ENCODE measurements at places on chromosomes 12 and 14.
A peak's percentile ranks its signal among the peaks of the same experiment; 100 is the strongest.

DNA sequence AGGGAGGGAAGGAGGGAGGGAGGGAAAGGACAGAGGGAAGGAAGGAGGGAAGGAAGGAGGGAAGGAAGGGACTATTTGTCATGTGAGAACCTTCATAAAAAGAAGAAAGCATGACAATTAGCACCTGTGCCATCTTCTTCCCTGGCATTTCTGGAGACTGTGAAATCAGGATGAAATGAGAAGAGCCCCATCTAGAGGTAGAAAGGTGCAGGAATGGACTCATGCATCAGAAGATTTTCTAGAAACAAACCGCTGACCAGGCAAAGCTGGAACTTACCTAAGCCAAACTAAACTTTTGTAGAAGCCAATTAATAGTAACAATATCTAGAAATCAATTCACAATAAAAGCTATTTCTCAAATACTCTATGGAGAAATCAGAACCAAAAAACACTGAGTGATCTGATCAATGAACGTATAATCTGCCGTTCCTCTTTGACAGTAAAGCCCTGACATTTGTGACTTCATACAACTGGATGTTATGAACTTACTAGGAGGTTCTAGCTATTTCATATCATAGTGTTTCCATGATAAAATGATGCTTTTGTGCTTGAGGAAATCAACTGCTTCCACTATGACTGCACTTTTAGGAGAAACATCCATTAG, 24.4 kb upstream of the CRACR2A start:
- DNase-seq, result peak; percentile 100

GRCh38 chr12:54053751-54054741, at the start of gene HOXC4:
Gene HOXC4 (plus strand): TSS chr12:54053835. CDS start chr12:54053923, 88 bp downstream.
- DNase-seq, result peak; percentile 26

GRCh38 chr14:65972891-65973290, 513.3 kb upstream of the CCDC196 start:
- no peak for DNase-seq

- DNase-seq, result no peak
Observed at GRCh38 chr12:51222461-51222860, 4.6 kb upstream of the POU6F1 start.

- DNase-seq, result no peak
Observed at GRCh38 chr14:73823339-73823885, 28.2 kb upstream of the PTGR2 start.

GRCh38 chr14:36361210-36361853, 40.9 kb upstream of the MBIP start:
- DNase-seq, result no peak

- DNase-seq, result no peak
Observed at GRCh38 chr12:107469011-107469410, 216.6 kb upstream of the PWP1 start.

GRCh38 chr12:15808652-15809051, 19.5 kb upstream of the EPS8 start:
- no peak for DNase-seq

DNA sequence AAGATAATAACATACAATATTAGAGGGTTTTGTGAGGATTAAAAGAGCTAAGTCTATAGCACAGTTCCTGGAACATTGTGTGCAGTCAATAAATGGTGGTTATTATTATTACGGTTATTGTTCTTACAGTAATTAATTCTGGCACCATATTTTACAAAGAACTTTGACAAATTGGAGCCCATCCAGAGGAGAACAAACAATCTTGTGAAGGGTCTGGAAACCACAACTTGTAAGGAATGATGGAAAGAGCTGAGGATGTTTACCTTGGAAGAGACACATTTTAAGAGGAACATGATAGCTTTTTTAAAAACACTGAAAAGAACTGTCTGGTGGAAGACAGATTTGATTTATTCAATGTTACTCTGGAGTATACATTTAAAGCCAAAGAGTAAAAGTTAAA, 150.5 kb upstream of the KRR1 start:
- DNase-seq, result no peak

DNA sequence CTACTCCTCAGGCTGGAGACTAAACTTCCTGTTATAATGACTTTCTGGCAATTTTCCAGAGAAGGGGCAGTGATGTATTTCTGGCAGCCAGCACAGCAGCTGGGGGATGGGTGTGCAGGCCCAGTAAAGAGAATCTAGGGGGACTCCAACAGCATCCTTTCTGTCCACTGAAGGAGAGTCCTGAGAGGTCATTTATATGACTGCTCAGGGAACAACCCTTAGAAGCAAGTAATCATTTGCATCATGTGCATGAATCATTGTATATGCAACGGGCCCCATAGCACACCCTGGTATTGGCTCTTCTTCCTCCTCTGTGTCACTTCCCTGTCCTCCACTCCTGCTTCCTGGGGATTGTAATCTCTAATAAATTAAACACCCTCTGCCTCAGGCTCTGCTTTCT, 493.8 kb downstream of the RPS29 start:
- peak; percentile 2 for DNase-seq

DNA sequence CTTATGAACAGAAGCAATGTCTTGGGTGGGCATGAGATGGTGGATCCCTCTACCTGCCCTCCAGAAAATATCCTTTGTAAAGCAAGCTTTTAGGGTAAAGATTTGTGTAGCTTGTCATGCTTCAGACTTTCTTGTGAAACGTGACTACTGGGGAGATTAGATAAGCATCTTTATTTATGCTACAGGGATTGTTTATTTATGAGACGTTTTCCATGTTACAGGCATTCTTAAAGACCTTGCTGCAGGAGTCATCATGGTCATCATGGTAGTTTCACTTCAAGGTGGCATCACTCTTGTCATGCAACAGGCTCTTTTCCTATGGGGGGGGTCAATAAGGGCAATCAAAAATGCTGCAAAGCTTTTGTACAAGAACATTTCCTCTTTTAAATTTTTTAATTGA, 8.2 kb upstream of the MIS18BP1 start:
- DNase-seq, result no peak

DNA sequence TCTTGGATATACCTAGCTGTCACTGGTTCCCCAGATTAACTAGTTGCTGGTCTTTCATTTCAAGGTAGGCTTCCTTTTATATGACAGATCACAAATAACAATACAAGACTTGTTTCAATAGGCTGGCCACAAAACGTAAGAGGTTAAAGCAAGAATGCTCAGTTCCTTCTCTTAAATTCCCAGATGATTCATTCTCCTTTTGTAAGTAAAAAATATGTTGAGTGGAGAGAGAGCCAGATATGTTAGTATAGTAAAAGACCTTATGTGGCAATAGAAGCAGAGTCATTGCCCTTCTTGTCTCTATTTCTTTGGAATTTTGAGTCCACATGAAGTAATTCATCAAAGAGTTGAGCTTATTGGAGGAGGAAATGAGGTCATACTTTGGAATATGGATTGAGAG, 939.0 kb upstream of the ATXN7L3B start:
- no peak for DNase-seq

DNA sequence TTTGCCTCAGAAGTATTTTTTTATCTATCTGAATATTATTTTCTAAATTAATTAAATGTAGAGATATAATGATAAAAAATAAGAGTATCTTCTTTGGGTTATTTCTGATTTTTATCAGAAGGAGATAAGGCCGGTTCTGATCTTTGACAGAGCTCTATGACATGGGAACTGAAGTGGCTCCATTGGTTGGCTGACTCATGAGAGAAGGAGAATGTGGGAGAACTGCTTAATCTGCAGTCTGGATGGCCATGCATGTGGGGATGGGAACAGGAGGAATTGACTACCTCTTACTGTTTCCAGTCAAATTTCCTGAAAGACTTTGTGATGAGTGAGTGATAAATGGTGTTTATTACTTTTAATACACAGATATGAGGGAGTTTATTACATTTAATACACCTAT, 155.8 kb upstream of the ATP2B1 start:
- DNase-seq, result peak; percentile 14

DNA sequence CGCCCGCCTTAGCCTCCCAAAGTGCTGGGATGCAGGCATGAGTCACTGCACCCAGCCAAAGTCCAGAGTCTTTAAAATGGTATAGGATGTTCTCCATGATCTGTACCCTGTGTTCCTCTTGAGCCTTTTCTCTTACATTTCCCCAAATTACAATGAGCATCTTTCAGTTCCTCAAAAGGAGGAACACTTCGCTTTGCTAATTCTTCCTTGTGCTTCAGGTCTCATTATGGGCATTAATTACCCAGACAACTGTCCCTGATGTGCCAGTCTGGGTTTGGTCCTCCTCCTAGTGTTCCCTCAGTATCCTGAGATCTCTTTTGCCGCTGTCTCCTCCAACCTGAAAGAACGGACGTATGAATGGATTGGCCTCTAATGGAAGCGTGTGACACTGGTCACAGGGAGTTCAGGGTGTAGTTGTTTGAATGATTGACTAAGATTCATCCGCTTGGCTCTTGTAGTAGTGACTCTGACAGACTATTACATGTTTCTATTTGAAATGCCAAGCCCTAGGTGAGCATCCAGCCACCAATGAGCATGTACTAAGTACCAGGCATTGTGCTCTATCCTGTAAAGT, 8.2 kb downstream of the PRKCH start:
- DNase-seq, result no peak

- DNase-seq, result no peak
Observed at GRCh38 chr12:106080041-106080790, 58.5 kb downstream of the NUAK1 start.

DNA sequence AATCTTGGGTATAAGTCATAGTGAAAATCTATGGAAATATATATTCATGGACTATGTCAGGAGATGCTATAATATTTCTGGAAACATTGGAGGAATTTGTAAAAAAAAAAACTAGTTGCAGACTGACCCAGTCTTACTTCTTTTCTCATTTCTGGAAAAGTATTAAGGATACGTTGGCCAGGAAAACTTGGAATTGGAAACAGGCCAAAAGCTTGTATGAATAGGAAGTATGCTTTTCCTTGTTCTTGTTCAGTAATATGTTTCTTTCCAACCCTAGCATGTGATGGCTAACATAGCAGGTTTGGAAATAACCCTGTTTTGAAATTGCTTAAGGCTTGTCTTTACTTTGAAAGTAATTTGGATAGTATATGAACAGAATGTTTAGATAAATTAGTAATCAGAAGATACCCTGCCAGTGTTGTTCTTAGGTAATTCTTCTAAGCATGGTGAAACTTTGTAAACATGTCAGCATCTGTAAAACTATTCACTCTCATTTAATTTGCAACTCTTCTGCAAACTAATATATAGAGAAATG, 316.2 kb downstream of the NPAS3 start:
- DNase-seq, result no peak

DNA sequence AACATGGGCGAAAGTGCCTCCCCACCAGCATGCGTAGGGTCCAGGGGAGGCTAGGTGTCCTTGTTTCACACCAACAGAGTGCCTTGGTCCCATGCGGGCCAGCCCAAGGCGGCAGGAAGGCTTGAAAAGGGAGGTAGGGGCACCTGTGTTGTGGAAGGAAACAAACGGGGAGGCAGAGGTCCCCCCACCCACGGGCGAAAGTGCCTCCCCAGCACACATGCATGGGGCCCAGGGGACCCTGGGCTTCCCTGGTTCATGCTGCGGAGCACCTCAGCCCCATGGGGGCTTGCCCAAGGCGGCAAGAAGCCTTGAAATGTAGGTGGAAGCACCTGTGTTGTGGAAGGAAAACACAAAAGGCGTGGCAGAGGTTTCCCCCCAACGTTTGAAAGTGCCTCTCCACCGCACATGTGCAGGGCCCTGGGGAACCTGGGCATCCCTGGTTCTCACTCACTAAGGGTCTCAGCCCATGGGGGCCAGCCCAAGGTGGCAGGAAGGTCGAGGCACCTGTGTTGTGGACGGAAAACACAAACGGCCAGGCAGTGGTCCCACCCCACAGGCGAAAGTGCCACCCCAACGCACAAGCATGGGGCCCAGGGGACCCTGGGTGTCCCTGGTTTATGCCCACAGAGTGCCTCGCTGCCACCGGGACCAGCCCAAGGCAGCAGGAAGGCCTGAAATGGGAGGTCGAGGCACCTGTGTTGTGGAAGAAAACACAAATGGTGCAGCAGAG, 374.7 kb downstream of the ALG10 start:
- no peak for DNase-seq

DNA sequence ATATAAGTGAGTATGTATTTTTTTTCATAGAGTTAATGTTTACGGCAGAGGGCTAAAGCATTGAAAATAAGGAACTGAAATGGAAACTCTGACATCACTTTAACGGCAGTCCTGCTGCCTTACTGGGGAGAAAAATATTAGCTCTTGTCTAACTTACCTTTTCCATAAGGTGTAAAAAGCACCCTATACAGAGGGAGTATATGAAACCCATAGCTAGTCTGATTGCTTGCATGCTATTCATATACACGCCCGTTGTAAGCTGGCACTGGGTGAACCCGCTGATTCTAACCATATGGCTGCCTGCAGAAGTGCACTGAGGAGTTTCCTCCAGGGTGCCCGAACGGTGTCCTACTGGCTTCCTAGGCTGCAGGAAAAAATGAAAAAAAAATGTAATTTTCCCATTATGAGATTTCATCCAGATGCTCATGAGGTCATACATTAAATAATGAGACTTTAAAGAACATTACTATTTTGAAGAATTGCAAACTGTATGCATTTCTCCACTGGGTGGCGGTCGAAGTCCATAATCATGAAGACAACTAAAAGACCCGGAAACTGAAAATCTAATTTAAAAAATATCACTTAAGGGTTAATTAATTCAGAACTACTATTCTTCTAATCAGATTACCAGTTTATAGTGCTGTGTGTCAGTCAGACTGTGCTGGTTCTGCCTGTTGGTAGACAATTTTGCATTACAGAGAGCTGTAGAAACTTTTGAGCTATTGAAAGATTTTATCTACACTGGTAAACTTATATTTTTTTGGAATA, 144.7 kb downstream of the ALX1 start:
- DNase-seq, result peak; percentile 60

DNA sequence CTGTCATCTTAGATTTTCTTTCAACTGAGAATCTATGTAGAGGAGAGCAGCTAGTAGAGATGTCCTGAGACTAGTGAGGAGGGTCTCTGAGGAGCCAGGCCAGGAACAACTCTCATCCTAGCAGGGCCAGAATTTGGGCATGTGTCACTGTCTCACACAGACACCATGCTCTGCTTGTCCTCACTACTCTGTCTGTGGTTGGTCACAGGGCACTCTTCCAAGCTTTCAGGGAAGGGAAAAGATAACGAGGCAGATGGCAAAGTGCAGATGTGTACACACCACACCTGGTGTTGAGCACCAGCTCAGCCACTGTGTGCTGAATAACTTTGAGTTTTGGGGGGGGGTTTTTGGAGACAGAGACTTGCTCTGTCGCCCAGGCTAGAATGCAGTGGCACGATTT, 2.5 kb downstream of the SSPN start:
- peak; percentile 61 for DNase-seq

- no peak for DNase-seq
Observed at GRCh38 chr14:86796221-86797074, 1196.5 kb downstream of the GALC start.

DNA sequence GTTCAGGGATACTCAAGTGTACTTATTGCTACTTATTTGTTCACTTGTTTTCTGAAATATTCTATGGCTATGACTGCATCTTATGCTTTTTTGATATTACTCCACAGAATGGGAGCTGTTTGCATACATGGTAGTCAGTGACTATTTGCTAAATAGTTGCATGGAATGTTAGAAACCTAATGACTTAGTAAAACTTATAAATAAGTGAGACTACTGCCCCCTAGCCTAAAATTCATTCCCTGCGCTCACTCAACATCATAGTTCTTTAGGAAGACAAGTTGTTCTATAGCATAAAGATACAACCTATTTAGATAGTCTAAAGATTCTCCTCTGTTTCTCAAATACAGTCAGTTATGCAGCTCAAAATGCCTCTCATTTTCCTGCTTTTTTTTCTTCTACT, 305.5 kb downstream of the CEP128 start:
- DNase-seq, result peak; percentile 22

GRCh38 chr12:48924617-48925303, 532 bp downstream of the FKBP11 start:
- DNase-seq, result peak; percentile 81
